GM12865 (cell line): ENCODE measurements at places on chromosomes 7 and 10.

- DNase-seq: no peak
These were observed 187.2 kb upstream of the CELF2 start for GRCh38 chr10:10830293-10830986.

- no peak for DNase-seq
These were observed 27.0 kb downstream of the PPP1R3A start for GRCh38 chr7:113891828-113892227.

DNA sequence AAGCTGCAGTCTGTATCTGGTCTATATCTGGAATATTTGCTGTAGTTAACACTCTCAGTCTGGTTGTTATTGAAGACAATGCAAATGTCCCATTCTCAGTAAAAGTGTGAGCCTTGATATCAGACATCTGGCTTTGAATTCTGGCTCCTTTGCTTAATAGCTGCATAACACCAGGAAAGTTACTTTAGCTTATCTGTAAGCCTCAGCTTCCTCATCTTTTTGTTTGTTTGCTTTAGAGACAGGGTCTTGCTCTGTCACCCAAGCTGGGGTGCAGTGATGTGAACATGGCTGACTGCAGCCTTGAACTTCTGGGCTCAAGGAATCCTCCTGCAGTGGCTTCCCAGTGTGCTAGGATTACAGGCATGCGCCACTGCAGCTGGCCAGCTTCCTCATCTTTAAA lies 41.3 kb downstream of the CNNM2 start:
- DNase-seq: no peak

DNA sequence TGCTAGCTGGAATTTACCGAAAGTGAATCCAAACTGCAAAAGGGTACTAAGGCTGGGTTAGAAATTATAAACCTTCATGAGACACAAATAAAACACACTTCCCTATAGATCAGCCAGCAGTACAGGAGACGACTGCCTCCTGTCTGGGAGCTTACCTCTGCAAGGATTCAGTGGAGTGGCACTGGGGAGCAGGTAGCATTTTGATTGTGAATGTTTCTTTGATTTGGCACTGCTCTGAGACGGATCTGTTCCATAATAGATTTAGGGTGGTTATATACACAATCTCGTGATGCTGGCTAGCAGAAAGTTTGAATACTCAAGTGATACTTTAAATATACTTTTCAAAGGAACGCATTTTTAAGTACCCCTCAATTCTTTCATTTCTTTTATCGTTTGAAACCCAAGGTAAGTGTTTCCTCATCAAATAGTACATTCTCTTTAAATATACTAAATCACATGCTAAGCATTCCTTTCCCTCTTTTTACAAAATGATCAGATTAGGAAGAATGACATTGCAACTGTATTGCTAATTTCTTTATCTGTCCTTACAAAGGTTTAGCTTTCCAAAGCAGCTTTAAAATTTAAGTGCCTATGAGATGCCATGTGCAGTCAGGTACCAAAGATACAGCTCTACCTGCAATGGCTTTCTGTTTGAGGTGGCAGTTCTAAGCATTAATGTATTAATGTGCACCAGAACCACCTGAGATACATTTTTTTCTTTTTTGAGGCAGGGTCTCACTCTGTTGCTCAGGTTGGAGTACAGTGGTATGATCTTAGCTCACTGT lies 20.6 kb upstream of the CHCHD3 start:
- DNase-seq: no peak

DNA sequence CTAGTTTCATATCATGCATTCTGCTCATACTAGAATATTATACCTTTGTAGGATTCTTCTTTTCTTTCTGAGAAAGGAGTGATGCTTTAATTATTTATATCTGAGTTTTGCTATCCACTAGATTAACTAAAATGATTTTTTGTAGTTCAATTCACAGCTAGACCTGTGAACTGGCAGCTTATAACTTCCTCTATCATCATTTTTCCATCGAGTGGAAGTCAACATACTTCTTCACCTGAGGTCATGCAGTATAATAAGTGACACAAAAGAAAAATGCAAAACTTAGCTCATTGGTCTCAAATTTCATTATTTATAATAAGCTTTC lies 8.0 kb downstream of the LRRN3 start:
- no peak for DNase-seq

DNA sequence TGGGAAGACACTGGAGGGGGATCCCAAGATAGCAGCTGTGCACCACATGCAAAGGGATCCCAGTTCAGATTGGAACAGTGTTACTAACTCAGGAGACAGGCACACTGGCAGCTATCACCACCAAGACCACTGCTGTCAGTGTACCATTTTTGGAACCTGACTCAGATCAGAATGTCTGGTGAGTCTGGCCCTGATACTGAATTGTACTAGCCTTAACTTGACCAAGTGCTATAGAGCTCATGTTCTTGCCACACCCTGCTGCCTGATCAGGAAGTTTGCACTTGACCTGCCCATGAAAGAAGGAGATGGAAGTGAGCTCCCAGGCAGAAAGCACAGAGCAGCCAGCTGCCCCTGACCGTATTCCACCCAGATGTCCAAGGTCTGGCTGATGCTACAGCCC lies 4.8 kb upstream of the PRRT4 start:
- DNase-seq: no peak

GRCh38 chr7:13986208-13986607 lies 3.3 kb downstream of the ETV1 start:
- no peak for DNase-seq

GRCh38 chr7:132387596-132387995 lies 188.7 kb downstream of the PLXNA4 start:
- DNase-seq: no peak

DNA sequence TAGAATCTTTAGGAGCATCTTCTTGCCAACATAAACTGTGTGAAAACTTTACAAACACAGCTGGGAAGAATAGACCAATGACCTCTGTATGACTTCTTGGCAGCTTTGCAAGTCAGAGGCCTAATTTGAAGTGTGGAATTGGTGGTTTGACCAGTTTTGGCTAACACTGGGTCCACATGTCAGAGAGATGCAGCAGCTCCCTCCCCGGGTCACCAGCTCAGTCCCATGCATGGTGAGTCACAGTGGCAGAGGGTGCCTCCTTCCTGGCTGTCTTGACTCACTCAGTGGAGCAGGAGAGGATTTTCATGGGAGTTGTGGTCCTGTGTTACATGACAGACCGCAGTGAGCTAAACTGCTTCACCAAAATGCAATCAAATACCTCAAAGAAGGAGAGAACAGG lies 8.2 kb upstream of the STARD3NL start:
- peak; percentile 79 for DNase-seq

DNA sequence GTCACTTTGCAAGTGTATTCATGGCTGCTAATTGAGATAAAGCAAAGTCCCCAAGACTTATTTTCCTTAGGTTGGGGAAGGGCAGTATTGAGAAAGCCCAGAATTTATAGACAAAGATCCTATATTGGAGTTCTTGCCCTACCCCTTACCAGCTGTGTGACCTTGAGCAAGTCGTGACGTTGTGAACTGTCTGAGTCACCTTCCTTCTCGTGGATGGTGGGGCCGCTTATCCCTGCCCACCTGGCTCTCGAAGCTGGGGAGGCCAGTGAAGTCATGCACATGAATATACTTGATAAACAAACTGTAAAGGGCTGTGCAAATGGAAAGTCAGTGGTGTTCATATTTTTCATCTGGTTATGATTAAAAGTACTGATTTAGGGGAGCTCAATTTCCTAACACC lies 127.4 kb downstream of the TACC2 start:
- no peak for DNase-seq

DNA sequence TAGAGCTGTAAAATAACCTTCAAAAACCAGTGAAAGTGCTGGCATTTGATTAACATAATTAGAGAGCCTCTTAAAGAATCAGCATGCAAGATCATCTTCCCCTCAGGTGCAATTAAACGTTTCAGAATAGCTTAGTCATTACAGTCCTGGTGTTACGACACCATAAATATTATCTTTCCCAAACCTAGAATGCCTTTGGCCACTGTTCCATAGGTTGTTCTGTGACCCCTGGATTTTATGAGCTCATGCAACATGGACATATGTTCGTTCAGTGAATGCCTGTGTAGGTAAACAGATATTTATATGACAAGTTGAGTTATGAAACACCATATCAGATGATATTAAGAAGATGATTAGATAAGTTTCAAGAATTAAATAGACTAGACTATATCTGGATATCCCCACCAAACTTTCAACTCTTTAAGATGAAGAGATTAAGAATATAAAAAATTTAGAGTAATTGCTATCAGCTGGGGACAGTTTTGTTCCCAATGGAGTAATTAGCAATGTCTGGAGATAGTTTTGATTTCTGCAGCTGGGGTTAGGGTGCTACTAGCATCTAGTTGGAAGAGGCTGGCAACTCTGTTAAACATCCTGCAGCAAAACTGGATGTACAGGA lies 263.5 kb upstream of the DKK1 start:
- no peak for DNase-seq
